ENCODE measurements at places on chromosomes 4 and X. TPM values are rescaled to one million over a fixed set of nuclear protein-coding genes. Genes with fewer than 3 reads are reported as not detected.

RAB41 gene
- not detected for total RNA-seq

ENPEP gene
- total RNA-seq = 5.6 TPM

ARHGAP6 gene
- 0.71 TPM for total RNA-seq

ADGRG4 gene
- under 0.01 TPM for total RNA-seq

ESX1 gene
- 0.05 TPM for total RNA-seq

CCKAR gene
- 0.09 TPM for total RNA-seq

CFAP99 gene
- total RNA-seq = 0.19 TPM

BTK gene
- 6.5 TPM for total RNA-seq

Data from thymus (tissue), 14 donors.